ENCODE measurements at places on chromosomes 1 and 21.

- no peak for DNase-seq
Measured at GRCh38 chr21:33293811-33294216, 27.6 kb downstream of the IL10RB start.

GRCh38 chr1:214864896-214865688 is 217.4 kb upstream of the KCNK2 start:
- no peak for DNase-seq

DNA sequence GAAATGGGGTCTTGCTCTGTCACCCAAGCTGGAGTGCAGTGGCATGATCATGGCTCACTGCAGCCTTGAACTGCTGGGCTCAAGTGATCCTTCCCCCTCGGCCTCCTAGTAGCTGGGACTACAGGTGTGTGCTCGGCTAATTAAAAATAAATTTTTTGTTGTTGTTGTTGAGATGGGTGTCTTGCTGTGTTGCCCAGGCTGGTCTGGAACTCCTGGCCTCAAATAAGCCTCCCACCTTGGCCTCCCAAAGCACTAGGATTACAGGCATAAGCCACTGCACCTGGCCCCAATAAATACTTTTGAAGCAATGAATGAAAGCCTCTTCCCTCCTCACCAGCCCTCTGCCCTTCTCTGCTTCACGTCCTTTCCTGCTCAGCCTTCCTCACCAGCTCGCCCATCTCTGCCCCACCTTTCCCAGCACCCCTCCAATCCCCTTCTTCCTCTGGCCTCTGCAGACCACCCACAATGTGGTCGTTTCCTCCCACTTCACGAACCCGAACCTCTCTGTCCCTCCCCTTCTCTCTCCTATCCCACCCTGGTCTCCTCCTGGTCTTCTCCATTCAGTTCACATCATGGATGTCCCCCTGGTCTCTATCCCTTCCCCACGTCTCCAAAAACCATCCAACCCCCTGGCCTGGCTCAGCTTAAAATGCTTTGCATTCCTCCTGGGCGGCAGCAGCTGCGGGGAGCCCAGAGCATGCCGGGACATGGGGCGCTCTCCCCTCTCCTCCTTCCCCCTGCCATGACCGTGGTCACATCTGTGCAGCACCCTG is 38.4 kb downstream of the RAP1GAP start:
- DNase-seq = no peak

- no peak for DNase-seq
Measured at GRCh38 chr1:13788795-13789194, 88.8 kb downstream of the PRDM2 start.

DNA sequence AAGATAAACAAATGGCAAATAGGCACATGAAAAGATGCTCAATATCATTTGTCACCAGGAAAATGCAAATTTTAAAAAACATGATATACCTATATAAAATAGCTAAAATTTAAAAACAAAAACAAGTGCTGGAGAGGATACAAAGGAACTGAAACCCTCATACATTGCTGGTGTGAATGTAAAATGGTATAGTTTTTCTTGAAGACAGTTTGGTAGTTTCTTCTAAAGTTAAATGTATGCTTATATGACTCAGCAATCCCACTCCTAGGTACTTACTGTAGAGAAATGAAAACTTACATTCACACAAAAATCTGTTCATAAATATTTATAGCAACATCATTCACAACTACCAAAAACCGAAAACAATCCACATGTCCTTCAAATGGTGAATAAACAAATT is 11.2 kb downstream of the TAF12 start:
- no peak for DNase-seq

DNA sequence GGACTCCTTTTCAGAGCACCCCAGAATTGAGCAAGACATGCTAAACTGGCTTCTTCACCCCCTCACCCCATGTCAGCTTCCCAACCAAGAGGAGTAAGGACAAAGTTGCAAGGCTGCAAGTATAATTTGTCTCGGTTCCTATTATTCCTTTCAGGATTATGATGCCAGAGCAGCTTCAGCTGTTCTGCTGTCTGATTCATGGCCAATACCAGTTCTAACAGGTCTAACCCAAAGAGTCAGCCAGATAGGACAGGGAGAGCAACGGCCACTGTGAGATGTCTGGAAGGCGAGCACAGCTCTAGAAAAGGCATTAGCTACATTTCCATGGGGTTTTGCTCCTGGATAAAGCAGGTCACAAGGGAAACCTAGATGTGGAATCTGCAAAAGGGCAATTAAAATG is 53.3 kb upstream of the HOOK1 start:
- DNase-seq = no peak

GRCh38 chr21:22657781-22658180 is 1659.6 kb downstream of the NCAM2 start:
- DNase-seq = no peak

DNA sequence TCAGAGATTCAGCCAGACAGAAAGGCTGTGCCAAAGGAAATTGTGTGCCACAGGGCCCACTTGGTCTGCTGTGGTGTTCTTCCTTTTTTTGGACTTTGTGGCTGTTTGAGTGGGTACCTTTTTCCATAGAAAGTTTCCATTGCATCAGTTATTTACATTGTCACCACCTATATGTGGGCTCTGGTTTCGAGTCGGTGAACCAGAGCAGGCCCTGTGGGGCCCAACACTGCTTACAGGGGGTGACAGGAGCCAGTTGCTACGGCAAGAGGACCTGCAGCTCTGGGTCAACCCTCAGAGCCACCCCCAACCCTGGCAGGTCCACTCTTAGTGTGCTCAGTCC is 157.0 kb upstream of the EDN2 start:
- no peak for DNase-seq

DNA sequence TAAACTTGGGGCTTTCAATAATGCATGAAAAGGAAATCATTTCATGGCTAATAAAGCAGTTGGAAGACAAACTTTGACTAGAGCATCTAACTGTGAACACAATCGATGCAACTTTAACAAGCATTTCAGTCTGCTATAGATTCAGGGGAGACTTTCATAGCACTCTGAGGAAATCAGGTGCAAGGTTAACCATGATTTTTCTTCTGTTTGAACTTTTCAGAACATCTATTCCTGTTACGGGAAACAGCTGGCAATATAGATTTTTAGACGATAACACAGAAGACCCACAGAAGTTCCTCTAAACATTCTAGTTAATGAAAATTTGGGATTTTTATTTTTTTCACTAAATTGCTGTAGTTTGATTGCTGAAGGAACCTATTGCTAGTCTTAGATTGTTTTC is 177.3 kb downstream of the TRIM33 start:
- no peak for DNase-seq

DNA sequence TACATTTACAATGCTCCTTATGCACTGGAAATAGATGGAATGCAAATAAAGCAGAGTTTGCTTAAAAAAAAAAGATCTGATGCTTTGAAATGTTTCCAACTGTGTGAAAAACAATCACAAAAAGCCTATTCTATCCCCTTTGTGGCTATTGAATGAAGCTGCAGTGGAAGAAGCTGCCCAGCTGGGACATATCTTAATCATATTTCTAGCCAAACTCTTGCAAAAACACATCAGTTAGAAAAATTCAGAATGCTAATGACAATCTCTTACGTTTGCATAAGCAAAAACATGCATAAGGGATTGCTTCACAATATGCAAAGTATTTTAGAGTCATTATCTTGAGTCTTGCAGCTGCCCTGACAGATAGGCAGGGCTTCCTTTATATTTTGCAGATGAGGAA is 526.4 kb upstream of the USP24 start:
- no peak for DNase-seq

- DNase-seq = no peak
Measured at GRCh38 chr1:116573431-116574095, 2.7 kb upstream of the CD58 start.

DNA sequence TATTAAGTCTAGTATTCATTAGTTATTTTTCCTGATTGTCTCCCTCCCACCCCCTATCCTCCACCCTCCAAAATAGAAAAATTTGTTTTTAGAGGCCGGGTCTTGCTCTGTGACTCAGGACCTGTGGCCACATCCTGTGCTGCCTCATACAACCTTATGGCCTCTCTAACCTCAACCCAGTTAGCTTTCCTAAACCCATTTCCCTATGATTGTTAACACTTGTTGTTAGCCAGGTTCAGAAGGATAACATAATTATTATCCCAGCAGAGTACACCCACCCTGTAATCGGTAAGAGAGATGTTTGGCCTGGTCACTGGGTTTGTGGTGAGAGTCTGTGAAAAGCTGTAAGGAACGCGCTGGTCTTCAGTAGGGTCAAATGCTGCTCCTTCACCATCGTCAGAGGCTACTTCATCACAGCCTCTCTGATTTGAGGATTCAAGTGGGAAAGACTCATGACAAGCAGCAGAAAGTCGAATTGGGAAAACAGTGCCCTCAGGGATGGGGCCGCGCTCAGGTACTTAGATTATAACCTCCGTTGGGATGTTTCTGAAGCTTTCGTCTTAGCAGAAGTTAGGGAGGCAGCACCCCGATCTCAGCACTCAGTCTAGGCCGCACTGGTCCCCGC is 35.9 kb upstream of the HMGN1 start:
- DNase-seq = no peak

DNA sequence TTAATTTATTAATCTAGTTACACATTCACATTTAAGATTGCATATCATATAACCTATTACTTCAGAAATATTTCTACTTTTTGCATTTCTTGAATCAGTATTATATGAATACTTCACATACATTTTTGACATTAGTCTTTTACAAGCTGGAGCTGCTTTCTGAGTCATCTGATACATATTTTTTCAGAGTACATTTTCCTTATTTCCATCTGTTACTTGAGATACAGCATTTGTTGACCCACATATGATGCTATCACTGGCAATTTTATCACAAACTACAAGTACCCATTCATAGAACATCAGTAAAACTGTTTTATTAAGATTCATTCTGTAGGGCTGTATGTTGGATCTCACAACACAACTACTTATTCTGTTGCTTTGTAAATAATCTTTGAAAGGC is 367.2 kb upstream of the ST6GALNAC5 start:
- no peak for DNase-seq

DNA sequence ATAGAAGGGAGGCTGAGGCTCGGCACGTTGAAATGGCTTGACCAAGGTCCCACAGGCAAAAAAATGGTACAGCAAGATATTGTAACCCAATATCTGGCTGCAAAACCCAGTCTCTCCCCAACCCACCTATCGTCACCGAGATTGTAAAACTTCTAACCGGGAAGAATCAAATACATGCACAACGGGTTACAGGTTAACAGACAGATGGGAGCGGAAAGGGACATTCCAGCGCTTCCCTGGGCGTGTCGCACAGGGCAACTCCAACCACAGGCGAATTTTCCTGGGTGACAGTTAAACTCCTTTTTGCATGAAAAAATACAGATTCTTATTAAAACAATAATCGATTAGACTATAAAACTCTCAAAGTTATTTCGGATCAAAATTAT is 31.8 kb upstream of the JUN start:
- no peak for DNase-seq

GRCh38 chr1:17561247-17561548 is 21.7 kb downstream of the ARHGEF10L start:
- no peak for DNase-seq

DNA sequence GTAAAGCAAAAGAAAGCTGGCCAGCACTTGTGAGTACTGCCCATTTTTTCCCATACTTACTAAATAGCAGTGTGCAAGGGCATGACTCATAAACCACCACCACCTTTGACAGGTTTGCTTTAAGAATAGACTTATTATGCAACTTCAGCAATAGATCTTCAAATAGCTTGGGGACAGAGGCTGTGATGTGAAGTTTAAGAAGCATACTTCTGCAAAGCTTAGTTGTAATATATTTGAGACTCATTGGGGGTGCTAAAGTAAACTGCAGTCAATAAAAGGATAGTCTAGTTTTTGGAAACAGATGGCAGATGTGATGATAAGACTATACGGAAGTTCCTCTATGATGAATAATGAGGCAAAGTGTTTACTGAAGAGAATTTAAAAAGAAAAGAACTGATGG is 210.0 kb downstream of the PLA2G4A start:
- DNase-seq = no peak

- no peak for DNase-seq
Measured at GRCh38 chr1:182085726-182086125, 24.2 kb upstream of the ZNF648 start.

GRCh38 chr21:35606146-35606545 is 454.2 kb downstream of the SETD4 start:
- no peak for DNase-seq

DNA sequence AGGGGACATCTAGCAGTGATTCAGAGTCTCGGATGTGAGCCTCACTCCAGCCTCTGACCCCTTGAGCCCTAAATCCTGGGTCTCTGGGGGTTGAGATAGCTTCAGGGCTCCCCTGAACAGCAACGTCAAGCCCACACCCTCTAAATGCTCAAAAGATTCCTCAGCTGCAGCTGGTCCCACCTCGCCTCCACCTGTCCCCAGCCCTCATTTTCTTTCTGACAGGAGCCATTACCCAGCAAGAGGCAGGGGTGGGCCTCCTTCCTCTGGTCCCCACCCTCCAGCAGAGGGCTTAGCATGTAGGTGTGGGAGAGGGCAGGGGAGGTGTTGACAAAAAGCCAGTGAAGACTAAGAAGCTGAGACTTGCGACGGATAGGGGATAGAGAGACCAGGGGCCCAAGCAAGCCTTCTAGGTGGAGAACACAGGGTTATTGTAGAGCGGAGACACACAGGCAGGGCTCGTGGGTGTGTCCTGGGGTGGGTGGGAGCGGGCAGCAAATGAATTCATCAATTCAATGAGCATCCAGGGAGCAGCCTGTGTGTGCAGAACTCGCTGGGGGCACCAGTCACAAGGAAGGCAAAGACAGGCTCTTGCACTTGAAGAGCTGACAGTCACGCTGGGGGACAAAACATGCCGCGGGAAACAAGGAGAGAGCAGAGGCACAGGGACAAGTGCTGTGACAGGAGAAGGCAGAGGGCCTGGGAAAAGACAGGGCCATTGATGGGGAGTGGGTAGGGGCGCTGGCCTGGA is 48.9 kb upstream of the GOLT1A start:
- no peak for DNase-seq

DNA sequence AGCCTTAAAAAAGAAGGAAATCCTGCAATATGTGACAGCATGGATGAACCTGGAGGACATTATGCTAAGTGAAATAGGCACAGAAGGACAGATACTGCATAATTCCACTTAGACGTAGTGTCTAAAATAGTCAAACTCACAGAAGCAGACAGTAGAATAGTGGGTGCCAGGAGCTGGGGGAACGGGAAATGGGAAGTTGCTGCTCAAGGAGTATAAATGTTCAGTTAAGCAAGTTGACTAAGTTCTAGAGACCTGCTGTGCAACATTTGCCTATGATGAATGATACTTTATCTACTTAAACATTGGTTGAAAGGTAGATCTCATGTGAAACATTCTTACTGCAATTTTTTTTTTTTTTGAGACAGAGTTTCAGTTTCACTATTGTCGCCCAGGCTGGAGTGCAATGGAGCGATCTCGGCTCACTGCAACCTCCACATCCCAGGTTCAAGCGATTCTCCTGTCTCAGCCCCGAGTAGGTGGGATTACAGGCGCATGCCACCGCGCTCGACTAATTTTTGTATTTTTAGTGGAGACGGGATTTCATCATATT is 197.8 kb downstream of the HIVEP3 start:
- no peak for DNase-seq

GRCh38 chr1:7209336-7209735 is 424.1 kb downstream of the CAMTA1 start:
- no peak for DNase-seq

All from amniotic stem cell (primary cell).